ENCODE measurements at places on chromosomes 7 and 10.

DNA sequence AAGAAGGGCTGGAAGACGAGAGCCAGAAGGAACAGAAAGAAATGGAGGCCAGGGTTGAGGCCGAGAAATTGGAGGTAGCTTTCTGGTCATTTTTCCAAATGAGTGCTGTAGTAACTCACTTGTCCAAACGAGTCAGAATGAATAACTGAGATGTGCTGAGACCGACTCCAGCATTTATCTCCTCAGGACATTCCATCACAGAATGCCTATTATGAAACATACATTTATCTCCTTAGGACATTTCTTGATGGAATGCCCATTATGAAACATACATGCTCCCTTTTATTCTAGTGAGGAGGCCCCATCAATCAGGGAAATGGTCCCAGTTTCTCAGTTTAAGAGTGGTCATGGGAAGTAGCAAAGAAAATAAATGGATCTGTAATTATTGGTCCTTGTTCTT is 16.5 kb downstream of the AVL9 start:
- DNase-seq: no peak

DNA sequence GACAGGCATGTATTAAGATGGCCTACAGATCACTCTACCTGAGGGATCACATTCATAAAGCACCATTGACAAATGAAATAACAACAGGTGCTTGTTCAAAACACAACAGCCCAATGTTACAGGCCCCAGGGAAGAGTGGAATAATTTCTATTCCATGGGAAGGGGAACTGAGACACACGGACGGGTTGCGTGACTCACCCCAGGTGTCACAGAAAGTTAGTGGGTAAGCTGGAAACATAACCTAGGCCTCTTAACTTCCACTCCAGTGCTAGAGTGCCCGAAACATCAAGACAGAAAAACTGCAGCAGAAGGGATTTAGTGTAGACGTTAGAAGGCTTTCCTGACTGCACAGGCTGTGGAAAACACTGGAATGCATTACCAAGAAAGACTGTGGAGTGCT is 48.3 kb downstream of the SLC37A3 start:
- no peak for DNase-seq

GRCh38 chr7:150806863-150807262 is 6.3 kb downstream of the TMEM176A start:
- DNase-seq: no peak

- DNase-seq: no peak
Measured at GRCh38 chr10:127429601-127430312, 119.4 kb upstream of the NPS start.

GRCh38 chr10:12509016-12509793 is 159.9 kb downstream of the CAMK1D start:
- DNase-seq: no peak
